ENCODE measurements at places on chromosomes 6 and 20. TPM values are rescaled to one million over a fixed set of nuclear protein-coding genes. Genes with fewer than 3 reads are reported as not detected.
A peak's percentile ranks its signal among the peaks of the same experiment; 100 is the strongest.

DNA sequence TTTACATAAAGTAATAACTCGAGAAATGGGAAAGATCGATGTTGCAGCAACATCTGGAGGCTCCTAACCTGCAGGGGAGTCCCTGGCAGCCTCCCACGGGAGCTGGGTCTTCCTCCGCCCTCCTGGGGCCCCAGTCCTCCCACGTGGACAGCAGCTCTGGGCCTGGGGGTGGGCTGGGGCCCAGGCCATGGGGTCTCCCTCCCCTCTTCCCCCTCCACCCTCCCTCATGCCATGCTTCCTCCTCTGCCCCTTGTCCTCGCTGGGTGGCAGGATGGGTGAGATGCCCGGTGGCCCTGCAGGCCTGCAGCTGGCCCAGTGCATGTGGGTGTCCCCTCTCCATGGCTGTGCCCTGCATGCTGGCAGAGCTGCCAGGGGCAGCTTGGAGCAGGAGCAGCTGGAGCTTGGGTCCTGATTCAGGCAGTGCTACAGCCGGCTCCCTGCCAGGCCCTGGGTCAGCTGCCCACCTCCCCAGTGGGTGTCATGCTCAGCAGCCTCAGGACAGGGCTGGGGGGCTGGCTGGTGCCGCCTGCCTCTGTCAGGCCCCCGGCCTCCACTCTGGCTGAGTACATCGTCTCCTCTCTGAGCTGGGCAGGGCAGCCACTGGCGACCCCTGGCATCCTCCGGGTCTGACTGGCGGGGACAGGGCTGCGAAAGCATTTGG, 48.9 kb upstream of the BHLHE23 start:
- no peak overlapping the region for H3K27ac ChIP-seq
- peaks cover 3% of the 10 kb centered on the region for H3K27me3 ChIP-seq
- DNase-seq: no peak
- no peaks in the 10 kb centered on the region for H3K36me3 ChIP-seq
- no peak overlapping the region for H3K4me3 ChIP-seq
- H3K4me1 ChIP-seq: no peaks in the 10 kb centered on the region

- no peaks in the 10 kb centered on the region for H3K36me3 ChIP-seq
- no peaks in the 10 kb centered on the region for H3K4me1 ChIP-seq
- H3K27ac ChIP-seq: no peak overlapping the region
- DNase-seq: no peak
- H3K4me3 ChIP-seq: no peak overlapping the region
Measured at GRCh38 chr20:15794409-15794808, 778.8 kb downstream of the KIF16B start.

- H3K36me3 ChIP-seq: no peaks in the 10 kb centered on the region
- H3K27me3 ChIP-seq: peaks cover 34% of the 10 kb centered on the region
- no peak overlapping the region for H3K4me3 ChIP-seq
Measured at GRCh38 chr6:41463062-41463930, 82.9 kb upstream of the FOXP4 start.

- no peak overlapping the region for H3K4me3 ChIP-seq
- H3K27me3 ChIP-seq: no peaks in the 10 kb centered on the region
- no peak overlapping the region for H3K27ac ChIP-seq
- DNase-seq: no peak
Measured at GRCh38 chr20:53097371-53097770, 125.2 kb downstream of the TSHZ2 start.

GRCh38 chr20:3248167-3248992, 9.4 kb upstream of the SLC4A11 start:
- peaks cover 4% of the 10 kb centered on the region for H3K4me1 ChIP-seq
- no peak overlapping the region for H3K27ac ChIP-seq
- peaks cover 32% of the 10 kb centered on the region for H3K27me3 ChIP-seq
- peak; percentile 50 for DNase-seq
- no peak overlapping the region for H3K4me3 ChIP-seq
- H3K36me3 ChIP-seq: no peaks in the 10 kb centered on the region

DNA sequence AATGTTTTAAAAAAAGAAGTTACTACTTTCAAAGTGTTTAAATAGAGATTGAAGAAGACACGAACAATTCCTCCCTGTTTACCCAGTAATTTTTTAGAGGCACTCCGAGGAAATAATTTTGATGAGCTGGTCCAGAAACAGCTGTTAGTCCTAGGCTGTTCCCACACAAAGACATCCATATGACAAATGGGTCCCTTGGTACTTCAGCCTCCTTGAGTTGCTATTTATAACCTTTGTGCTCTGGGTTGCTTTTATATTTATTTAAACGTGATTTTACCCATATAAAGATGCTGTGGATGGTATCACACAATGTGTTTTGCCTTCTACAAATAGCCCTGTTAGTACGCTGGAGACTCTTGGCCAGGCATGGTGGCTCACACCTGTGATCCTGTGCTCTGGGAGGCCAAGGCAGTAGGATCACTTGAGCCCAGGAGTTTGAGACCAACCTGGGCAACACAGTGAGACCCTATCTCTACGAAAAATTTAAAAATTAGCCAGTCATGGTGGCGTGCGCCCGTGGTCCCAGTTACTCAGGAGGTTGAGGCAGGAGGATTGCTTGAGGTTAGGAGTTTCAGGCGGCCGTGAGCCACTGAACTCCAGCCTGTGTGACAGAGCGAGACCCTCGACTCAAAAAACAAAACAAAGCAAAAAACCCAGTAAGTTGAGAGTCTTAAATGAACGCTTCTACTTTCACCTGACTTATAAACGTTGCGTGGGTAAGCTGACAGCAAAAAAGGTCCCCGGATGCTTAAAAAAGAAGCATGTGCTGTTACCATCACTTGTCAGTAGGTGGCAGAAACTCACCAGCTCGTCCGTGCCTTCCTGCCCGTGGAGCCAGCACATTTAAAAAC, 56.9 kb upstream of the ARMH2 start:
- peak overlapping the region; percentile 36 for H3K4me3 ChIP-seq
- peaks cover 56% of the 10 kb centered on the region for H3K4me1 ChIP-seq
- H3K27ac ChIP-seq: peak overlapping the region; percentile 95
- DNase-seq: peak; percentile 85

- H3K4me1 ChIP-seq: peaks cover 3% of the 10 kb centered on the region
- H3K27me3 ChIP-seq: no peaks in the 10 kb centered on the region
- no peak overlapping the region for H3K27ac ChIP-seq
- H3K4me3 ChIP-seq: no peak overlapping the region
- no peak for DNase-seq
Measured at GRCh38 chr6:169233181-169233580, 20.5 kb downstream of the THBS2 start.

GRCh38 chr20:50724851-50725723, 6.3 kb upstream of the PARD6B start:
- H3K27ac ChIP-seq: no peak overlapping the region
- peaks cover 13% of the 10 kb centered on the region for H3K4me1 ChIP-seq
- H3K36me3 ChIP-seq: no peaks in the 10 kb centered on the region
- H3K4me3 ChIP-seq: no peak overlapping the region
- no peaks in the 10 kb centered on the region for H3K27me3 ChIP-seq
- peak; percentile 91 for DNase-seq

Gene TRIM27
- total RNA-seq: 35.8 TPM

Gene PCSK2
- total RNA-seq: not detected

Gene STX16
- total RNA-seq: 127 TPM

Gene IL17A
- not detected for total RNA-seq

Data from activated naive CD4-positive, alpha-beta T cell treated with anti-CD3 and anti-CD28 coated beads for 36 hours (primary cell).